Glutamatergic neuron (in vitro differentiated cells): ENCODE measurements at places on chromosomes 11 and 22. TPM values are rescaled to one million over a fixed set of nuclear protein-coding genes. Genes with fewer than 3 reads are reported as not detected.

DNA sequence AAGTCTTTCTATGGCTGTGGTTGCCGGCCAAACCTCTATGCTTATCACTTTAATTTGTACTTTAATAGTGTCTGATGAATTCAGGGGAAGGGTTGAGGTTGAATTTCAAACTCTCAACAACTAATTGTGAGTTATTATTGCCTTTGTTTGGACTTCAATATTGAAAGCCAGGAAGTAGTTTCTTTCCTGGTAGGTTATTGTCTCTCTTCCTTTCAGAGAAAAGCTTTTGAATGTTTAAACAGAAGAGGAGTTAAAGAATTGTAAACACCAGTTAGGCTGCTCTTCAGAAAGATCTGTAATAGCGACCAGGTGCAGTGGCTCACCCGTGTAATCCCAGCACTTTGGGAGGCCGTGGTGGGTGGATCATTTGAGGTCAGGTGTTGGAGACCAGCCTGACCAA is 22.2 kb downstream of the NNMT start:
- H3K4me3 ChIP-seq, result no peak overlapping the region
- H3K4me1 ChIP-seq, result no peaks in the 10 kb centered on the region
- no peak overlapping the region for H3K27ac ChIP-seq
- peaks cover 5% of the 10 kb centered on the region for H3K36me3 ChIP-seq
- no peaks in the 10 kb centered on the region for H3K27me3 ChIP-seq

GRCh38 chr11:128196235-128196634 is 391.1 kb downstream of the ETS1 start:
- no peaks in the 10 kb centered on the region for H3K27me3 ChIP-seq
- H3K27ac ChIP-seq, result no peak overlapping the region
- no peaks in the 10 kb centered on the region for H3K36me3 ChIP-seq
- H3K4me1 ChIP-seq, result no peaks in the 10 kb centered on the region
- H3K4me3 ChIP-seq, result no peak overlapping the region
- DNase-seq, result no peak

- H3K4me1 ChIP-seq, result peaks cover 3% of the 10 kb centered on the region
- H3K27ac ChIP-seq, result no peak overlapping the region
- no peaks in the 10 kb centered on the region for H3K36me3 ChIP-seq
- no peak overlapping the region for H3K4me3 ChIP-seq
- DNase-seq, result no peak
Measured at GRCh38 chr11:122632181-122632824, 23.2 kb upstream of the UBASH3B start.

DNA sequence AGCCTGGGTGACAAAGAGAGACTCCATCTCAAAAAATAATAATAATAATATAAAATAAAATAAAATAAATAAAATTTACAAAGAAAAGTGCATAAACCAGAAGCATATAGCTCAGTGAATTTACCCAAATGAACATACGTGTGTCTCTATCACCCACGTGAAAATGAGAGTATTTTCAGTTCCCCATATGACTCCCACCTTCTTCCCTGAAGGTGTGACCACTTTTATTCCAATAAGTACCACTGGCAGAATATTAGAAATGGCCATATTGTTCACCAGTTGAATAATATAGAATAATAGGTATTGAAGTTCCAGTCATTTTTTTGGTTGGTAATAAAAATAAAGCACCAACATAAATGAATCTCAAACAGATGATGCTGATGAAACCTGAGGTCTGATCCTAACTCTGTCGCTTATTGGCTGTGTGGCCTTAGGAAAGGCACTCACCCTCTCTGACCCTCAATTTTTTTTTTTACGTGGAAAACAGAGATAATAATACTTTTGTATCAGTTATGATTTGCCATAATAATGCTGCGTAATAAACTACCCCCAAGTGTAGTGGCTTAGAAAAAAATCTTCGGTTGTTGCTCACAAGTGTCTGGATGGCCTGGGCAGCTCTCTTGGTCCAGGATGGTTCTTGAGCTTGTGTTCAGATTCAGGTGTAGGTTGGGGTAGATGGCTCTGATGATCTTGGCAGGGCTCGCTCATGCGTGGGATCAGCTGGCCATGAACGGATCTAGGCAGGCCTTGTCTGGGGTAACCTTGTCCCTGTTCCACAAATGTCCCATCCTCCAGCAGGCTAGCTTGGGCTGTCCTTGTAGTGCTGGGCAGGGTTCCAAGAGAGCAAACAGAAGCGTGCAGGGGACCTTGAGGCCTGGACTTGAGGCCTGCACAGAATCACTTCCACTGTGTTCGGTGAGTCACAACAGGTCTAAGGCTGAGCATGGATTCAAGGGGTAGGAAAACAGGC is 88.1 kb downstream of the MYO18B start:
- H3K36me3 ChIP-seq, result no peaks in the 10 kb centered on the region
- peaks cover 5% of the 10 kb centered on the region for H3K4me1 ChIP-seq
- H3K4me3 ChIP-seq, result no peak overlapping the region
- H3K27me3 ChIP-seq, result peaks cover 1% of the 10 kb centered on the region
- no peak for DNase-seq
- H3K27ac ChIP-seq, result no peak overlapping the region

DNA sequence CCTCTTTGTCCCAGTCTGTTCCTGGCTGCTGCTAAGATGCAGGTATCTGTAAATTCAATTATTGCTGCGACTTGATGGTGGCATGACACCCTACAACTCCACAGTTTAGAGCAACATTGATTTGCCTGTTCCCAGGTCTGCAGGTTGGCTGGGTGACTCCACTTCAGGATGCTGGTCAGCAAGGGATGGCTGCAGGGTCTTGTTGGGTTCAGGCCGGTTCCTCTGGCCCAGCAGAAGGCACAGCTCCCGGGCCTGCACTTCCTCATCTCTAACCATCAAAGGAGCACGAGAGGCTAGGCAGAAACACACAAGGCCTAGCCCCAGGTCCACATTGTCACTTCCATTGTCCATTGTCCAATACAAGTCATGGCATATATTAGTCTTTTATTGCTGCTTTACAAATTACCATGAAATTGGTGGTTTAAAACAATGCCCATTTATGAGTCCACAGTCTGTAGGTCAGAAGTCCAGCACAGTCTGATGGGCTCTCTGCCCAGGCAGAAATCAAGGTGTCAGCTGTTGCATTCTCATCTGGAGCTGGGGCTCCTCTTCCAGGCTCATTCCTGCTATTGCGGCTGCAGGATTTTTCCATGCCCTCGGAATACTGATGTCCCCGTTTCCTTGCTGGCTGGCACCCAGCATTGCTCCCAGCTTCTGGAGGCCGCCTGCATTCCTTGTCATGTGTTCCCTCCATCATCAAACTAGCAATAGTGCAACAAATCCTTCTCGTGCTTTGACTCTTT is 96.6 kb upstream of the LMO1 start:
- no peak overlapping the region for H3K27ac ChIP-seq
- no peaks in the 10 kb centered on the region for H3K4me1 ChIP-seq

DNA sequence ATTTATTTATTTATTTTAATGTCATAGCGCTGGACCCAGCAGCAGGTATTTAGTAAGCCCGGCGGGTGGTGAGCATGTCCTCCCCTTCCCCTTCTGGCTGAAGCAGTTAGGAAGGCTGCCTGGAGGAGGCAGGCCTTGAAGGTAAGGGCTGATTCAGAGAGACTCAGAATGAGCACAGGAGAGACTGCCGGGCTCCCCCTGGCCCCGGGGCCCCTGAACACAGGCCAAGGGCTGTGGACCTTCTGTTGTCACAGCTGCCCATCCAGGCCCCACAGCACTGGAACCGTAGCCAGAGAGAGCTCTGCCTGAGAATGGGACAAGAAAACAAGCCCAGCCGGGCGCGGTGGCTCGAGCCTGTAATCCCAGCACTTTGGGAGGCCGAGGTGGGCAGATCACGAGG is 52.8 kb downstream of the KCNJ4 start:
- H3K27ac ChIP-seq, result no peak overlapping the region
- DNase-seq, result no peak
- H3K4me3 ChIP-seq, result no peak overlapping the region
- no peaks in the 10 kb centered on the region for H3K36me3 ChIP-seq
- peaks cover 9% of the 10 kb centered on the region for H3K4me1 ChIP-seq

GRCh38 chr22:45775062-45775461 is 103.4 kb downstream of the ATXN10 start:
- H3K36me3 ChIP-seq, result peaks cover 4% of the 10 kb centered on the region
- no peak overlapping the region for H3K27ac ChIP-seq
- no peak overlapping the region for H3K4me3 ChIP-seq
- DNase-seq, result no peak

DNA sequence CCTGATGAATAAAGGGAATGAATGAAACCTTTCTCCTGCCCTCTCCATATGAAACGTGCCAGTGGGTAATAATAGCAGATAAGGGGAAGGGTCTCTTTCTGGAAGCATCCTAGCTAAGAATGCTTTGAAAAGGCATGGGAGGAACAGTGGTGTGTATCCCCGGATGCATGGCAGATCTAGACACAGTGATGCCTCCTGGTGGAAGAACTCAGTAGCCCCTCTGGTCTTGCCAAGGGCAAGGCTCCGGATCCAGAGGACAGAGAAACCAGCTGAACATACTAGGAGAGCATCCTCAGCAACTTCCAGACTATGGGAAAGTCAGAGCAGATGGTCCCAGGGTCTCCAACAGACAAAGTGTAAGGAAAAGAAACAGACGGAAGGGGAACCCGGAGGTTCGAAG is 6.4 kb downstream of the BAIAP2L2 start:
- H3K27ac ChIP-seq, result no peak overlapping the region
- peaks cover 9% of the 10 kb centered on the region for H3K4me1 ChIP-seq
- DNase-seq, result no peak
- no peak overlapping the region for H3K4me3 ChIP-seq

GRCh38 chr22:34111210-34111824 is 191.0 kb upstream of the LARGE1 start:
- no peaks in the 10 kb centered on the region for H3K36me3 ChIP-seq
- H3K27ac ChIP-seq, result no peak overlapping the region
- peaks cover 11% of the 10 kb centered on the region for H3K27me3 ChIP-seq

- peaks cover 6% of the 10 kb centered on the region for H3K27me3 ChIP-seq
- H3K4me3 ChIP-seq, result no peak overlapping the region
- H3K27ac ChIP-seq, result no peak overlapping the region
- peaks cover 10% of the 10 kb centered on the region for H3K36me3 ChIP-seq
Measured at GRCh38 chr11:19580646-19581045, 132.0 kb upstream of the NAV2 start.

DNA sequence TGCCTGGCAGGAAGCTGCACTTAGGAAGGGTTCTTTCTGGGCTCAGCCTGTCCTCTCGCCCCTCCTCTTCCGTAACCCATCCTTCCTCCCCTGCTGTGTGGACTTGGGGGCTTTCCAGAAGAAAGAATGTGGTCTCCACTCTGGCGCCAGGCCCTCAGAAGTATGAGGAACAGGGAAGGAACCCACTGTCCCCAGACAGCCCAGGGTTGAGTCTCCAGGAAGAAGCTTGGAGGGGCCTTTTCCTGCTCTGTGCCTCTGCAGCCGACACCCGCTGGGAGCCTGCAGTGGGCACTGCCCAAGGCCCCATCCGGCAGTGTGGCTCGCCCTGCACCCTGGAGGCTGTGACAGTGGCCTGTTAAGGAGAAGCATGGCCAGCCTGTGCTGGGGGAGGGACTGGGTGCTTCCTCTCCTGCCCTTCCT is 112.6 kb downstream of the ST3GAL4 start:
- H3K4me1 ChIP-seq, result peaks cover 2% of the 10 kb centered on the region
- no peak overlapping the region for H3K4me3 ChIP-seq
- no peak for DNase-seq
- H3K27ac ChIP-seq, result no peak overlapping the region
- peaks cover 7% of the 10 kb centered on the region for H3K27me3 ChIP-seq

DNA sequence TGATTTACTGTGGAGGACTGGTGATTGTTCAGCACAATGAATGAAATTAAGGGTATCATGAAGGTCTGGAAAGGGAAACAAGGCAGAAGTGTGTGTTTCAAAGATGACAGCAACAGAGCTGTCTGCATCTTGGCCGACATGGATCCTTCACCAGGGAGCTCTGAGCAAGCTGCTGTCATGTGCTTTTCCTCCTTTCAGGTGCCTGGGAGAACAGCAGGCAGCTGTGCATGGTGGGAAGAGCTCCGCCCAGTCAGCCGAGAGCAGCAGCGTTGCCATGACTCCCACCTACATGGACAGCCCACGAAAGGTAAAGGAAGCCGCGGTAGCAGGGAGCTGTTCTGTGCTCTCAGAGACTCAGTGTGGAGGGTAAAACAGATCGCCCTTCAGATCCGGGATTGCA is 87.1 kb upstream of the YWHAH start:
- H3K36me3 ChIP-seq, result no peaks in the 10 kb centered on the region
- H3K27ac ChIP-seq, result peak overlapping the region; percentile 84
- H3K4me3 ChIP-seq, result peak overlapping the region; percentile 34
- peaks cover 21% of the 10 kb centered on the region for H3K4me1 ChIP-seq
- no peaks in the 10 kb centered on the region for H3K27me3 ChIP-seq

GRCh38 chr22:46499805-46500189 is 37.6 kb downstream of the CELSR1 start:
- DNase-seq, result no peak
- no peak overlapping the region for H3K4me3 ChIP-seq
- peaks cover 9% of the 10 kb centered on the region for H3K4me1 ChIP-seq
- no peaks in the 10 kb centered on the region for H3K27me3 ChIP-seq

OR52N4 gene
- not detected for total RNA-seq

KRTAP5-11 gene
- total RNA-seq, result not detected

GRM5 gene
- total RNA-seq, result not detected

OR51B2 gene
- not detected for total RNA-seq

TRIM29 gene
- total RNA-seq, result not detected

KRTAP5-8 gene
- total RNA-seq, result not detected

SPI1 gene
- total RNA-seq, result not detected

SMTNL1 gene
- not detected for total RNA-seq

OR9Q2 gene
- not detected for total RNA-seq

HMOX1 gene
- total RNA-seq, result 14.9 TPM

KIAA1671 gene
- 15.3 TPM for total RNA-seq

SEPTIN5 gene
- total RNA-seq, result 96.0 TPM
